ENCODE measurements at places on chromosomes 3 and 15.
A peak's percentile ranks its signal among the peaks of the same experiment; 100 is the strongest.

- no peak for DNase-seq
Measured at GRCh38 chr3:131989318-131989717, 45.5 kb downstream of the CPNE4 start.

- peak; percentile 78 for DNase-seq
Measured at GRCh38 chr3:60025096-60026050, 975.5 kb upstream of the CFAP20DC start.

DNA sequence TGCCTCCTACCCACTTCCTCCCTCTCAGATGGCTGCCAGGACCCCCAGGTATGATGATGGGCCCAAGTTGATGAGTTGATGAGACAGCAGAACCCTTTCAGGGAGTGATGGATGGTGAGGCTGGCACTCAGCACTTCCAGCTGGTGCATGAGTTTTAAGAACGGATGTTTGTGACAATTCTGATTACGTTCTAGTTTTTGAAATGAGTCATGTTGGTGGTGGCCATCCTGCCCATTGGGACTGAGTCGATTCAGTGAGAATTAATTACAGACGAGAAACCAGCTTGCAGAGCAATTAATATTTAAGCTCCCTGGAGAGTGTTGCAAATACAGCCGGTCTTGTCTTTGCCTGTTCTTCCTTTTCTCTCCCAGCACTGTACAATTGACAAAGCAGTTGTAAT lies 56.9 kb upstream of the NR2C2 start:
- DNase-seq, result peak; percentile 3

DNA sequence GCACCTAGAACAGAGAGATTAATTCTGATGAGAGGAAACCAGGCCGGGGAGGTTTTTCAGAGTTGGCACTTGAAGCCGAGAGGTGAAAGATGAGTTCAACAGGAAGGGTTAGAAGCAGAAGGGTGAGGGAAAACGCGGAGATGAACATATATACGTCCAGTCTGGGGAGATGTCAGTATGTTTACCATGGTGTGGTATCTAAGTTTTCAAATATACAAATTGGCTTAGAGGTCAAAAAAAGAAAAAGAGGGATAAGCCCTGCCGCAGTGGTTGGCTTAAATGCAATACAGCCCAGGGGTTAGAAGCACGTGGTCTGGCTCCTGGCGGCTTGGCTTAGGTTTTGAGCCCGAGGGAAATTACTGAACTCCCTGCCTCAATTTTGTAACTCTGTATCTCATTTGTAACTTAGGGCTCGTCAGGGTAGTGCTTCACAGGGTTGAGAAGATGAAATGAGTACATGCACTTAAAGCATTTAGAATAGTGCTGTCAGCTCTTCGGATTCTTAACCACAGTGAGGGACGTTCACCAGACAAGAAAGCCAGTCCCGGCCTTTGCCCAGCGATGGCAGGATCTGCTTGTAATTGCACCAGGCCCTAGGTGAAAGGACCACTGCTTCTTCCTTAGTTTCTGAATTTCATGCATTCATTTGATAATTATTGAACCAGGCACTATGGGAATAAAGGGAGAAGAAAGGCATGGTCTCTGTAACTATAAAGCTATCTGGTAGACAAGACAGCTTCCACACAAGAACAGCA lies 6.4 kb downstream of the HES1 start:
- DNase-seq, result peak; percentile 30

DNA sequence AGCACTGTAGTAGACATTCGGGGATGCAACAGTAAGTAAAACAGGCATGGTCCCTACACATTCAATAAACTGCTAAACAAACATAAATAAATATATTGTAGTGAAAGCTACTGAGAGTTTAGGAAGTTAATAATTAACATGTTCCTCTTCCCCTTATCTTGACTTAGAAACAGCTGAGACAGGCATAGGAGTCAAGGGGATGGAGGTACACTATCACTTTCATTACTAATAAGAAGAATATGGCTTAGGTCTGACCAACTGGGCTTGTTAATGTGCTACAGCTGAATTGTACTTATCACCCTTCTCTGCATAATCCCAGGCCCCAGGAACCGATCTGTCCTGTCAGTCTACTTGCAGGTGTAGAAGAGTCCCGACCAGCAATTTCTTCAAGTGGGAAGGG lies 116.3 kb upstream of the DAZL start:
- DNase-seq, result no peak

DNA sequence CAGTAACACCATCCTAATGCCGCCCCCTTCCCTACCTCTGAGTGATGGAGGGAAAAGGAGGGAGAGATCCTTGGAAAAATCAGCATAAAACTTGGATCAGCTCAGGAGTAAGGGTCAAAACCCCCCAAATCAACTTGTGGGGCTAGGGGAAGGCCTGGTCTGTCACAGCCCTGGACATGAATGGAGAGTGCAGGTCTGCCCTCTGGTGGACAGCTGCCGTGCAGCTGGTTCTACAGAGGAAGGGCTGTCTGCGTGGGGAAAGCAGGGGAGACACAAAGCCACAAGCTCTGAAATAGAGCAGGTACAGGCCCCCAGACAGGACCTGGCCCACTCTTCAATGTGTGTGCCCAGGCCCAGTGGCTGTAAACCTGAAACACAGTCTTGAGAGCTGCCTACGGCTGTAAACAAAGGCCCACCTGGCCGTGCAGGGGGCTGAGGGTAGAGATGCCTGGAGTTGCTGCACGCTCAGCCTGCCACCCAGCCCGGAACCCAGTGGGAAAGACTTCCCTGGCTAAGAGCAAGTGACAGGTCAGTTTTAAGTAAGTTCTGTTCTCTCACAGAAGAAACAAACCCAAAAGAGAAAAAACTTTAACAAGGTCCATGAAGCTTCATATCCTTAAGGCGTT lies 16.4 kb downstream of the CLK3 start:
- peak; percentile 36 for DNase-seq

DNA sequence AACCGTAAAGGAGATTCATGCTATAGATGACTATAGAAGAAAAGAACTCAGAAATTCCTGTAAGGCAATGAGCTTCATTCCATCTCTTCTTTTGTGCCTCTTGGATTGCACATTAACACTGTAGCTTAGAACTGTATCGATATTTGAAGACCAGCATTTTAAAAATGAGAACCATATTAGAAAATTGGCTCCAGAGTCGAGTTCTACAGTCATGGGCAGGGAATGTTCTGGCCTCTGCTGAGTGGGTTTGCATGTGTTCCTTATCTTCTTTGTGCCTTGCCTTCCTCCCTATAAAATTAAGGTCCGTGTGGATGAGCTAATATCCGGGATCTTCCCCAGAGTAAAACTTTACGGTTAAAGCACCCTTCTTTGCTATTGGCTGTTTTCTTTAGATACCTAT lies 77.4 kb upstream of the PLCL2 start:
- DNase-seq, result peak; percentile 61

DNA sequence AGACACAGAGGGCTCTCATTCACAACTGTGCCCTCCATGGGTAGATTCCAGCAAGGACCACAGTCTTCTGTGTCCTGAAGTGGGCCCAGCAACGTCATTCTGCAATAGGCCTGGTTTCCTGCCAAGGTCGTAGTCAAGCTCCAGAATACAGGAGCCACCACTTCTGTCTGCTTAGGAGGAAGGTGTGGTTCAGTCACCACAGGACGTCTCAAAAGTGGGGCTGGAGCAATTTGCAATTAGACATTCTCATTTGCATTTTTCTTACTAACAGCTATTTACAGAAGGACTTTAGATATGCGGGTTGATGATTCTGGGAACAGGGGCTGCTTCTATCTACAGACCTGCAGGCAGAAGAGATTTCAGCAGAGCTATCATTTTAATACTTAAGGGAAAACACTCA lies 58.7 kb upstream of the MYRIP start:
- DNase-seq, result no peak

DNA sequence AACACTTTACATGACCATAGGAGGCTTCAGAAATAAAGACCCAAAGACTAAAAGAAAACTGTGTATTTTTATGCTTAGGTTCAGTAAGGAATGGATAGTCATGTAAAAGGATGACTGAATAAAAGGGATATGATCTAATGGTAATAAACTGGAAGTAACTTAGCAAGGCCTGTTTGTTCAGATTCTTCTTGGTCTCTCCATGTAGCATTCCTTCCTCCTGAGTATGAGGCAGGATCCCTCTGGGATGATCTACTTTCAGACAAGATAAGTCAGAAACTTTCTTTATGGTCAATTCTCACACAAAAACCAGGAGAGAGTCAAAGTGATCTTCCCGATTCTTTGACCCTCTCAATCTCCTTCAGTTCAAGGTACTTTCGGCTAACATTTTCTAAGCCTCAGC lies 340.8 kb upstream of the DCBLD2 start:
- DNase-seq, result peak; percentile 82

- no peak for DNase-seq
Measured at GRCh38 chr3:62261736-62262135, 111.6 kb downstream of the FEZF2 start.

- no peak for DNase-seq
Measured at GRCh38 chr3:126549861-126550487, 8.8 kb downstream of the C3orf22 start.

- DNase-seq, result no peak
Measured at GRCh38 chr3:149486726-149487125, 12.2 kb downstream of the TM4SF4 start.

GRCh38 chr3:71254281-71255057 lies 329.1 kb downstream of the FOXP1 start:
- DNase-seq, result peak; percentile 71

DNA sequence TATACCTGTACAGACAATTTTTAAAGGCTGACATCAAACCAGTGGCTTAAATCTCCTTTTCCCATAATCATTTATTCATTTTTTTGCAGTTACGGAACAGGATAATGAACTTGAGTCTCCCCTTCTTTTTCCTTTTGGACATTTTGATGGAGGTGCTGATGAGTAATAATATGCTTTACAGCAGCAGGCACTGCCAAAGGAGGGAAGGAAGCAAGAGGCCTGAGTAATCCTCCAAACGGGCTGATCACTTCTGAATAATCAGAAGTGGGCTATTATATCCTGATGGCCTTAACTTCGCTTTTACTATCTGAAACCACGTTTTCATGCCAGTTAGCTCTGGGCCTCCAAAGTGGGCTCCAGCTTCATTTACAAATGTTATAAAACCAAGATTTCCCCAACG lies 527.2 kb downstream of the FOXP1 start:
- DNase-seq, result peak; percentile 76

- DNase-seq, result no peak
Measured at GRCh38 chr3:120196333-120196732, 88.7 kb downstream of the GPR156 start.

- no peak for DNase-seq
Measured at GRCh38 chr3:17307887-17308286, 423.1 kb downstream of the PLCL2 start.

- peak; percentile 29 for DNase-seq
Measured at GRCh38 chr15:93121973-93122910, 33.2 kb upstream of the RGMA start.

GRCh38 chr3:134407239-134407625 lies 33.0 kb upstream of the AMOTL2 start:
- no peak for DNase-seq

DNA sequence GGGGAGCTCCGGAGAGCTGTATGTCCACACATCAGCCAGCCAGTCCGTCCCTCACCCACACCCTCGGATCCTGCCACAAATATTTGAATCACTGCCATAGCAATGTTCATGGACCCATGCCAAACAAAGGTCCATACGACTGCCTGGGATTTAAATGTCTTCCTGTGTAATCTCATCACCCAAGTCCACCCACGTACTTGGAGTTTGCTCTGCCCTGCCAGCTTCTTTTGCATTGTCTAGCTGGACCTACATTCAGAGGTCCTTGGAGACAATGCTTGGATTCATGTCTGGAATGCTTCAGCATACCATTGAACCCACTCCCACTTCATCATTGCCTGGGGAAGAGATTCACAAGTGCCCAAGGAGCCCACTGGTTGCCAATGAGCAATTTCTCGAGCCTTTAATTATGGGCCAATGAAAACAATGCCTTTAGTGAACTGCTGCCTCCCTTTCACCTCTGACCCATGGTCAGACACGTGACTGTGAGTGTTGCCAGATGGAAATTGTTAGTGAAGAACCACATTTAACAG lies 90.4 kb upstream of the PHLDB2 start:
- DNase-seq, result peak; percentile 97

DNA sequence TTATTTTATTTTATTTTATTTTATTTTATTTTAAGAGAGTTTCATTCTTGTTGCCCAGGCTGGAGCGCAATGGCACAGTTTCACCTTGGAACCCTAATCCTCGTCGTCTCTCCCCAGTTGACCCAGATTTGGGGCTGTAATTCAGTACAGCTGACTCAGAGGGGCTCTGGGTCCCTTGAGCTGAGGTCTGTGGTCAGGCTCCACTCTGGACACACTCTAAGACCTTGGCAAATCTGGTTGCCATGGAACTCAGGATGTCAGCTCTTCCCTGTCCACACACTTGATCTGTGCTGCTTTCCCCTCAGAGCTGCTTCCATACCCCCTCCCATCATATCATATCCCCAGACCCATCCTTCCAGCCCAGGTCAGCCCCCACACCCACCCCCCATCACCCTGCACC lies 675 bp upstream of the CYP11A1 start:
- DNase-seq, result no peak

GRCh38 chr3:160792540-160792939 lies 36.5 kb downstream of the PPM1L start:
- DNase-seq, result no peak

DNA sequence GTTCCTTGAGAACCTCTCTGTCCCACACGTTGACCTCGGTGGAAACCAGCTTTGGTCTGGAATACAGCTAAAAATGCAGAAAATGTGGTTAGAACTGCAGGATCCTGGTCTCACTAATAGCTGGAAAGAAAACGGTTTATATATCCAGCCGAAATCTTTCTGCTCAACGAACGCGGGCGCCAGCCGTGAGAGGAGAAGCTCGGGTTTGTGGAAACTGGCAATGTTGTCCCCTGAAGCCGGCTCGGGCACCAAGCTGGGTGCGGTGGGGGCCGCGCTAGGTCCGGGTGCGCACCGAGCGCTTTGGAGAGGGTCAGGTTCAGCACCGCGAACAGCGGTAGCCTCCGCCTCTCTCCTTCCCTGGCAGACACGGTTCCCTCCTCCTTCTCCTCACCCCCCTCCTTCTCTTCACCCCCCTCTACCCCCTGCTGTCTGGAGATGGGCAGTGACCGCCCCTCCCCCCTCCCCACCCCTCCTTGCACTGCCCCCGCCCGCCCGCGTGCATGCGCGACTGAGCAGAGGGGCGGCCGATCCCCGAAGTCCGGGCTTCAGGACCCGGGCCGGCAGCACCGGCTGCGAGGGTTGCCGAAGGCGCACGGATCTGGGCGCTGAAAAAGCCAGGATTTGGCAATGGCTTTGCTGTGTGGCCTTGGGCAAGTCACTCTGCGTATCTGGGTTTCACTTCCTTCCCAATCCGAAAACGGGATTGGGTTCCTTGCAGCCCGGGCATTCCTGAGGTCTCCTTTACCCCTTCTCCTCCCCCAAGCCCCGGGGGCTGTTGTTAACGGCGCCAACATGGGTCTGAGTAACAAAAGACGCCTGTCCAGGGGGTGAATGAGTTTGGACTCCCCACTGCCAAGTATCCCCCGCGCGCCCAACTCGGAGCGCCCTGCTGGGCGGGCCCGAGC lies at the start of gene SKOR1:
Gene SKOR1 (plus strand): TSS at position 534 of the 905 bp plus-strand sequence. CDS start 94 bp downstream, at position 628.
- DNase-seq, result peak; percentile 40

GRCh38 chr3:147418371-147418781 lies 9.2 kb downstream of the ZIC1 start:
- no peak for DNase-seq

GRCh38 chr3:168495270-168495669 lies 399.5 kb upstream of the GOLIM4 start:
- DNase-seq, result no peak

Data from fibroblast of skin of right biceps (primary cell).